ENCODE measurements at places on chromosomes 5 and 9.

DNA sequence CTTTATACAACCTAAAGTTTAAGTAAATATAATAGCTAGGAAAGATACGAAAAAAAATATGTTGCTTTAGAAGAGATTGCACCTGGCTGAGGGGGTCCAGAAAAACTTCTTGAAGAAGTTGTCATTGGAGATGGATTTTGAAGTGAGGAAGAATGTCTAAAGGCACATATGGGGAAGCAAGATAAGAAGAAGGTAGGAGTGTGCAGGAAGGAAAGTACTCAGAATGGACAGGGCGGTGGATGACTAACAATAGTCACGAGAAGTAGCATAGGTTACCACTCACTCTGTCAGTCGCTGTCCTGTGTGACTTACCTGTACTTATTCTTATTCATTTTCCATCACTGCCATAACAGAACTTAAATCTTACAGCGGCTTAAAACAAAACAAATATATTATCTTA lies 251.6 kb downstream of the GRIA1 start:
- no peak for DNase-seq

DNA sequence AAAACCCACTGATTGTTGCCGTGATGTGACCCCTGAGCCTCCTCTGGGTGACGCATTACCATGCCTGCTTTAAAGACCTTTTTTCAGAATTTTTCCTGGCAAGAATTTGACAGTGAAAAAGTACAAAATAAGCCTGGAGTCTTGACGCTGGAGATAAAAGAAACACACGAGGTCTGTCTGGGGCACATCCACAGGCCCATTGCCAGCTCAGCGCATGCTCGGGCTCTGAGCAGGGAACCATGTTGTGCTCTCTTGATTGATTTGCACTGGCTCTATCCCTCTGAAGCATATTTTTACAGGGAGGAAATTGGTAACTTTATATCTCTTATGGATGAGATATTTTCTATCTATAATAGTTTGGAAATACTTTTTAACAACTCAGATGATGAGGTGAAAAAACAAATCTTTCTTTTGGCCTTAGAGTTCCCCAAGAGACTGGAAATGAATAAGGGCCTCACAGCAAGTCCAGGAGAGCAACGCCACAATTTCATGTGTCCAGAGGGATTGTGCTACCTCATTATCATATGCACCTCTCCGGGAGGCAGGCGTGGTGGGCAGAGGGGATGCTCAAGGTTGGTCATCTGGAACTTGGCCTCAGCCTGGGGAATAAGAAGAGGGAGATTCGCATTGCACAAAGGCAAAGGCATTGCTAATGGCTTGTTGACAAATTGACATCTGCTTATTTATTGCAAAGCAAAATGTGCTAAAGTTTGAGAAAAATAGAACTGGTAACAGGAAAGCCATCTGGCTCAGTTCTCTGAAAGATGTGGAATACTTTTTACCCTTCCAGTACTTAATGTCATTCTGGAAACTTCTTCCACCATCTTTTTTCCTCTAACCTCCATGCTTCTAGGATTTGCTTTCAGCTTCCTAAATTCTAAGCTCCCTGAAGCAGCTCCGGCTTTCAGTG lies 183.8 kb downstream of the PJA2 start:
- no peak for DNase-seq

DNA sequence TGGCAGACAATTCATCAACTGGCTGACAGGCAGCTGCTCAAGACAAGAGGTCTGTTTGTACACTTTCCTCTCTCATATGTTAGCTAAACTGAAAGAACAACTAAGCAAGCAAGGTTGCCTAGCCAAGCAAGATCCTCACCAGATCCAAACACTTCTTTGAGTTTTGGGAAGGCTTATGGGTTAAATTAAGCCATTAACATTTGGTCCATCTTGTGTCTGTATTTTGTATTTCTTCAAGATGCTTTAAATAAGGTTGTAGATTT lies 170.4 kb upstream of the RAI14 start:
- DNase-seq, result no peak

DNA sequence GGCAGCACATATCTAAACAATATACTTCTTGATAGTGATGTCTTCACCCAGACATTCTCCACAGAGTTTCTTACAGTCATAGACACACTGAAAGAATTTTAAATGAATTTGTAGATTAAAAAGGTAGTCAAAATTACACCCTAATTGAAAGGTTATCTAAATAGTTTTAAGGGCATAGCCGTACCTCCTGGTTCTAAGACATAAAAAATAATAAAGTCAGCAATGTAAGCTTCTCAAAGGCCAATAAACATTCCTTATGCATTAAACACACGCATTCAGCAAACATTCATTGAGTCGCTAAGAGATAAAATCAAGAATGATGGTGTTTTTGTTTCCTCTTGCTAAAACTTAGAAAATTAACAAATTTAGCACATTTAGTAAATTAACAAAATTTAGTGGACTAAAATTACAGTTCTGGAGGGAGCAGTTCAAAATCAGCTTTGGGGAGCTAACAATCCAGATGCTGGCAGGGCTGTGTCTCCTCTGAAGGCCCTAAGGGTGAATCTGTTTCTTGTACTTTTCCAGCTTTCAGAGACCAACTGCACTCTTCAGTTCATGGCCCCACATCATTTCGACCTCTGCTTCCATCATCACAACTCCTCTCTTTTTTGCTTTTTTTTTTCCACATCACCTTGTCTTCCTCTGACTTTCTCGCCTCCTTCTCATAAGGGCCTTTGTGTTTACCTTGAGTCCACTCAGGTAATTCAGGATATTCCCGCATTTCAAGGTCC lies 516.5 kb downstream of the DNAH5 start:
- DNase-seq, result no peak

- DNase-seq, result no peak
Observed at GRCh38 chr5:127320032-127320965, 29.7 kb downstream of the MEGF10 start.

GRCh38 chr5:145347026-145347616 lies 488.0 kb downstream of the PRELID2 start:
- no peak for DNase-seq

All from stimulated activated CD8-positive, alpha-beta memory T cell treated with anti-CD3 and anti-CD28 coated beads, Interleukin-4, amount 100 ng/mL, for 4 hours (primary cell).